Endothelial cell (in vitro differentiated cells): ENCODE measurements at places on chromosomes 2 and 18.

GRCh38 chr2:30422444-30423040 lies 24.5 kb upstream of the LCLAT1 start:
- DNase-seq: no peak

GRCh38 chr2:9974343-9974742 lies 22.9 kb downstream of the GRHL1 start:
- DNase-seq: no peak

DNA sequence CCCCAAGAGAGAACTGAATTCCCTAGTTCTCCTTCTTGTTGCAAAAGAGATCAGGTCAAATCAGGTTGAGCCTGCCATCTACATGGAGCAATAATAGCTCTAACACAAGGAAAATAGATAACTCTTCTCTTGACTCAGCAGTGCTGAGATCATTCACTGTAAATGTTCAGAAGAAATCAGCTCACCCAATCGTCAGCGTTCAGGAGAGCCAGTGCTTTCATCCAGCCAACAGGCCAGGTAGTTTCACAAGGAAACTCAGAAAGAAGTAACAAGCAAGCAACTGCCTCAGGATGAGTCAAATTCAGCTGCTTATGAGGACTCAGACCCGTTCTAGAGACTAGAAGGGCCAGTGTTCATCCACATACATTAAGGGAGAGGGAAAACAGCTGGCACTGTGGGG lies 5.9 kb downstream of the LMAN2L start:
- DNase-seq: no peak

DNA sequence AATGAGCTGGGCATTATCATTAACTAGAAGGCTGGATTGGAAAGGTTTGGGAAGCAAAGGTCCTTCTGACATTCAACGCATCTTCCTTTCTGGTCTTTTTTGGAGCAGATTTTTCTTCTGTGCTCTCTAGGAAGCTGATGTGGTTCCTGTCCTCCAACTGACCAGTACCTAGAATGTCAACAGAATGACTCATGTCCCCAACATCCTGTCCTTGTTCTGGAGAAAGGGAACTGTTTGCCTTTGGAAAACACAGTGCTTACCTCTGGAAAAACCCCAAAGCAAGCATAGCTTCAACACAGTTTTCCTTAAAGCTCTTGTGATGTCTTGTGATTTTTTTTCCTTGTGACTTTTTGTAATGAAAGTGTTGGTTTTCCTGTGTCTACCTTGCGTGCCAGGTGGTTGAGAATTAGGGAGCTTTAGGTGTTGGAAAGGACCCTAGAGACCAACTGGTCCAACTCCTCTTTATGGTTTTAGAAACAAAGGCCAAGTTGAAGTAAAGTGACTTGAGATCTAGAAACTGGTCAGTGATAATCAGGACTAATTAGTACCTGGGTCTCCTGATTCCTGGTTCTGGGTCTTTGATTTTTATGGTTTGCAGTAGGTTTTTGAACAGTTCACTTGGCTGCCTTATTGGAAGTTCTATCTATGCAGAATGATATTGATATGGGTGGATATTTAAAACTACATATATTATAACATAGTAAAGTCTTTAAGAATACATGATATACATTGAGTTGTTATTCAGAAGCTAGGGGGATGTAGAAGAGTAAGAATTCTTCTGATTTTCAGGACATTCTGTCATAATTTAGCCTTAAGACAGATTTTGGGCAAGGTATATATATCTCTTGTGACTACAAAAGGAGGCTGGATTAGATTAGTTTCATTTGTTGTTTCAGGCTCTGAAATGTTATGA lies 70.5 kb downstream of the FMNL2 start:
- DNase-seq: peak; percentile 10

GRCh38 chr2:12073217-12073852 lies 326.9 kb downstream of the LPIN1 start:
- DNase-seq: no peak

GRCh38 chr18:51659781-51660180 lies 462.3 kb upstream of the MEX3C start:
- no peak for DNase-seq

DNA sequence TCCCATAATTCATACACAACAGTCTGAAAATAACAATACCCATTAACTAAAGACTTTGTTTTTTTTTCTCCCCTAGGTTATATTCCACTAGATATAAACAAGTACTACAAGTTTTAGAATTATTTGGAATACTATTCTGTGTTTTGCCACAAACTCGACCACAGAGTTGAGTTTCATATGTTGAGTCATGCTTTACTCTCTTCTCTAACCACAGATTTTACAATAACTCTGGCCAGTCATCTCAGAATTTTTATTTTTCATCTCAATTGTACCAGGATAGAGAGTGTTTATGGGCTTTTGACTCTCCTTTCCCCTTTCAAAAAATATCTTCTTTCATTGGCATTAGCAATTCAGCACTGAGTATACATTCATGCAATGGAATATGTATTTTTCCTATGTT lies 348.7 kb upstream of the GALNT5 start:
- DNase-seq: no peak

DNA sequence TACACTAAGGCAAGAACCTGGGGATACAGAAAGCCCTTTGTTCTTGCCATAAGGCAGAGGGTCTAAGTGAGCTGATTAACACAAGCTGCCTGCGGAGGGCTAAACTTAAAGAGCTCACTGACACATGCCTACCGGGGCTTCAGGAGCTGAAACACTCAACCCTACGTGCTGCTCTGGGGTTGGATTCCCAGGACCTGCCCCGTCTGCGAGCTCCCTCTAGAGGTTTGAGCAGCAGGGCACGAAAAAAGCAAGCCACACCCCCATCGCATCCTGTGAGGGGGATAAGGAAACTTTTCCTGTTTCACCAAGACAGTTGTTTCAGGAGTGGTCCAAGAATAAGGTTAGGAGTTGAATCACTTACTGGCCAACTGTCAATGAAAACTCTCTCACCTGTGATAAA lies 562.1 kb downstream of the TMX3 start:
- no peak for DNase-seq

- DNase-seq: no peak
Measured at GRCh38 chr2:121233486-121234110, 51.4 kb downstream of the TFCP2L1 start.

DNA sequence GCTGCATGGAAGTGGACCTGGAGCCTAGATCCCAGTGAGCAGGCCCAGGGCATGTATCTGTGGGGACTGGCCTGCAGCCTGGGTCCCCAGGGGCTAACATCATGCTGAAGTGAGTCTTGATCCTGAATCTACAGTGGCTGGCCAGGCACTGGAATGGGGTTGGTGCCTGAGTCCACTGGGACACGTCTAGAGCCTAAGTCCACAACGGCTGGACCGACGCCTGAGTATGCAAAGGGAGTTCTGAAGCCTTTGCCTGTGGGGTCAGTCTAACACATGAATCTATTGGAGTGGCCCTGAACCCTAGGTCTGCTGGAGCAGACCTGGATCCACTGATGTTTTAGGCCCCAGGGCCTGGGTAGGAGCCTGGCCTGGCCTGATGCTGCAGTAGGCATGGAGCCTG lies 665.5 kb downstream of the DCDC2C start:
- DNase-seq: no peak

- DNase-seq: no peak
Measured at GRCh38 chr18:41226911-41227310, 728.1 kb upstream of the PIK3C3 start.

- no peak for DNase-seq
Measured at GRCh38 chr2:76692908-76693307, 829.3 kb downstream of the LRRTM4 start.

GRCh38 chr2:95384854-95385569 lies 17.5 kb upstream of the FAHD2A start:
- DNase-seq: no peak

DNA sequence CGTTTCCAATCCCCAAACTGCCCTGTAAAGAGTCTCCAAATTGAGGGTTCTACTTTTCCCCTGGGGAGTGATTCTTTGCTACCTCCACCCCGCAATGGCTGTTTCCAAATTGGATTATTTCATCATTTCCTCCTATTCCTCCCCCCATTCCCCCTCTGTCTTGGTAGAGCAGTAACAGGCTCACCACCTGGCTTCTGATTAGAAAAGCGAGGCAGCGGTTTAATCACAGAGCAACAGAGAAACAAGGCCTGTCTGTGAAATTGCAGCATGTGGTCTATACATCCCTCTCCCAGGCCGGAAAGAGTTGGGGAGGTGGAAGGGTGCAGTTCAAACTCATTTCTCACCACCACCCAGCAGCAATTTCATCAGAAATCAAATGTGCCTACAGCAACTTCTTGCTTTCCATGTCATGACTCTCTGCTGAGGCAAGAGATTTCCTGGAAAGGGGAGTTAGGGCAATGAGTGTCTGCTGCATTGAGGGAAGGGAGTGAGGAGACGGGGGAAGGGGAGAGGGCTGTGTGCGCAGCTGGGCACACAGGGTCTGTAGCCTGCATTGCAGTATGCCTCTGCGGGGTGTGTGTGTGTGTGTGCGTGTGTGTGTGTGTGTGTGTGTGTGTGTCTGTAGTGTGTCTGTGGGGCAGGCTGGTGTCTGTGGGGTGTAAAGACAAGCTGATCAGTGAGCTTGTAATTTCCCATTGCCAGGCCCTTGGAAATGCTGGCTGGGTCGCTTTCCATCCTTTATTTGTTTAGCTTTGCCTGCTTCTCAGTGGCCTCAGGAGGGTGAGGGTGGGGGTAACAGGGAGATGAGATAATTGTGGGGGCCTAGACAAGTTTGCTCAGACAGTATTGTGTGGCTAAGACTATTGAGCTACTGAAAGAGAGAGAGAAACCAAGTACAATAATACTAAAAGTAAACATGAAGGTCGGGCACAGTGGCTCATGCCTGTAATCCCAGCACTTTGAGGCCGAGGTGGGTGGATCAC lies 13.5 kb upstream of the IGFBP2 start:
- no peak for DNase-seq

DNA sequence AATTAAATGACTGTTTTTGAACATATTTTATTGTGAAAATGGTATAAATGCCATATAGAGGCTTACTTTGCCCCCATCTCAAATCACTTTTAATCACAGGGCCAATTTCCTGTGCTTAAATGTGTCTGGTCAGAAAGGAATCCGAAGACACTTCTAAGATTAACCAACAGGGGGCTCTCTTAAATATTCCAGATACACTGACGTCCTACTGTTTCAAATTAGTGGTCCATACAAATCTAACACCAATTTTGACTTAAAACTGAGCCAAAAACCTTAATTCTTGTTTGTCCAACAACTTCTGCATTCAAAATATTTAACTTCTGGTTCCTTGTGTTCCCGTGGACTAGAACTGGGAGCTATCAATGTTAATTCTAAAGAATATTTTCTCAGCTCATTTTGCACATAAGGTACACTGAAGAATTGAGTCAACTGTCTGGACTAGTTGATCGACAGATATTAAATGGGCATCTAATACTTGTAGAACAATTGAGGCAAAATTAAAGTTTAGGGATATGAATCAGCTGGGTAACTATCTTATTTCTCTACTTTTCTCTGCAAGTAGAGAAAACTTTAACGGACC lies 557.5 kb downstream of the ARHGAP15 start:
- DNase-seq: peak; percentile 19

GRCh38 chr2:21361957-21362486 lies 238.3 kb downstream of the TDRD15 start:
- no peak for DNase-seq

- DNase-seq: no peak
Measured at GRCh38 chr2:143955401-143956065, 564.4 kb downstream of the ZEB2 start.

DNA sequence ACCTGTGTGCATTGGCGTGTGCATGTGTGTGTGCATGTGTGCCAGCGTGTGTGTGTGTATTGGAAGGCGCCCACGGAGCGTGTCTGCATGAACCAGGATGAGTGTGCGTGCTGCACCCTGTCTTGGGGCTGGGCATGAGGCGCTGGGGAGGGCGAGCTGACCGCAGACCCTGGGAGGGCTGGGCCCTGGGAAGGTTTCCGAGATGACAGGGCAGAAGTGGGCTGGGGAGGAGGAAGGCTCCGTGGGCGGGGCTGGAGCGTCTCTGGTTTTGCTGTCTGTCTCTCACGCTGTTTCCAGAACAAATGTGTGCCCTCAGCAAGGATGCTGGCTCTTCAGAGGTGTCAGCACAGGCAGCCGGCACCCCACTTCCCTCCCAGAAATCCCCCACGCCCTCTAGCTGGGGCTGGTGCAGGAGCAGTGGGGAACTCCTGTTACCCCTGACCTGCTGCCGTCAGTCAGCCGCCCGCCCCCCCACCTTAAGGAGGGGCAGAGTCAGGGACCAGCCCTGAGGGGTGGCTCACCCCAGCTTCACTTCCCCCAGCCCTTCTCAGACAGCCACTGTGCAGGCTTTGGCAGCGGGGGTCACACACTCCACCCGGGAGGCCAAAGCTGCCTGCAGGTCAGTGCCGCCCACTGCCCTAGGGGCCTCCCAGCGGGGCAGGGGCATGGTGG lies at the start of gene GPR35:
TSS of gene GPR35 (plus strand) at position 531 of the 672 bp plus-strand sequence. CDS start 4,473 bp downstream, outside the sequence.
- DNase-seq: no peak

DNA sequence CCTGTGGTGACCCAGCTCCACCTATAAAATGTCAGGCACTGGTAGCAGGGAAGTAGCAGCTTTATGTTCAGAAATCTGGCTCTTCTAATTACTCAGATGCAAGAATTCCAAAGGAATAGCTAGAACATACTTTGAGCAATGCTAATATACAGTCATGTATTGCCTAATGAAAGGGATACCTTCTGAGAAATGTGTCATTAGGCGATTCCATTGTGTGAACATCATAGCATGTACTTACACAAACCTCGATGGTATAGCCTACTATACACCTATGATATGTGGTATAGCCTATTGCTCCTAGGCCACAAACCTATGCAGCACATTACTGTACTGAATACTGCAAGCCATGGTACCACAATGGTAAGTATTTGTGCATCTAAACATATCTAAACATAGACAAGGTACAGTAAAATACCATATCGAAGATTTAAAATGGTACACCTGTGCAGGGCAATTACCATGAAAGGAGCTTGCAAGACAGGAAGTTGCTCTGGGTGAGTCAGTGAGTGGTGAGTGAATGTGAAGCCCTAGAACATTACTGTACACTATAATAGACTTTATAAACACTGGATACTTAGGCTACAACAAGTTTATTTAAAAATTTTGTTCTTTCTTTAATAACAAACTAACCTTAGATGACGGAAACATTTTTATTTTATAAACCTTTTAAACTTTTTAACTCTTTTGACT lies 50.3 kb upstream of the ETAA1 start:
- no peak for DNase-seq

- no peak for DNase-seq
Measured at GRCh38 chr2:204005940-204006721, 69.6 kb downstream of the ICOS start.

DNA sequence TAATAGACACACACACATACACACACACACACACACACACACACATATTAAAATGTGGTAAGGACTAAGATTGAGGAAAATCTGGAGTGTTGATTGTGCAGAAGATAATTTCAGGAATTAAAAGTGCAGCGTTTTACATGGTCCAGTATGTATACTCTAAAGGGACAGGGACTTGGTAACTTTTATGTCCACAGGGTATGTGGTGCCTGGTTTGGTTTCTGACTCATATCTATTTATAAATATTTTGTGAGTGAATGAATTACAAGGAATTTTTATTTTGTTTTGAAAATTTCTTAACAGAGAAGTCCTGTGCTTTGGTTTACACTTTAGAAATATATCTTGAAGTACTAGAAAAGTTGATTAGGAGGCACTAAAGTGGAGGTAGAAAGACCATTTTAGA lies 287.7 kb upstream of the NXPH2 start:
- no peak for DNase-seq
